ENCODE measurements at places on chromosomes 12 and 14. TPM values are rescaled to one million over a fixed set of nuclear protein-coding genes. Genes with fewer than 3 reads are reported as not detected.

DNA sequence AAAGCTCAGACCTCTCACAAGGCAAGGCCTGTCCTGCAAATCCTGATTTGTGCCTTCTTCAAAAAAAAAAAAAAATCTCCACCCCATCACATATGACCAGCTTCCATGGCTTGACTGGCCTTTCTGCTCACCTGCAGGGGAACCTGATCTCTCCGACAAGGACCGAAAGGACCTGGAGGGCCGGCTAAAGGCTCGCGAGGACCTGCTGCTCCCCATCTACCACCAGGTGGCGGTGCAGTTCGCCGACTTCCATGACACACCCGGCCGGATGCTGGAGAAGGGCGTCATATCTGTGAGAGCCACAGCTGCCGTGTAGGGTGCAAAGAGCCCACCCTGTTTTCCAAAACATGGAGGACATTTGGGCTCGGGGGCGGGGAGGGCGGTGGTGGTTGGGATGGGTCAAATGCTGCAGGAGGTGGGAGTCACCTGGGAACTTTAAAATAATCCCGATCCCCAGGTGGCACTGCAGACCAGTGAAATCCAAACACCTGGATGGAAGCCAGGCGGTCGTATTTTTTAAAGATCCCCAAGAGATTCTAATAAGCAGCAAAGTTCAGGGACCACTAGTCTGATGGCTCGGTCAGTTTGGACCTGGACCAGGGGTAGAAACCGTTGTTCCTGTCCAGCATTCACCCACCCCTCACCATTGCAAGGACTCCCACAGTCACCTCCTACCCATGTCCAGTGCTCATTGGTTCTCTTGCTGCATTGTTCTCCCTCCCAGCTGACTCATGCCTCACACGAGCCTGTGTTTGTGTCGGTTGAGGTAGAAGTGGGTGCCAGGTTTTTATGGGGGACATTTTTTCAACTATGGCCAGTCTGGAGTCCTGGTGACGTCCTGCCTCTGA is 44.8 kb downstream of the FOXN4 start:
- peaks cover 3% of the 10 kb centered on the region for H3K27me3 ChIP-seq
- H3K36me3 ChIP-seq = no peaks in the 10 kb centered on the region
- H3K4me3 ChIP-seq = no peak overlapping the region
- peak; percentile 87 for DNase-seq
- H3K4me1 ChIP-seq = peaks cover 2% of the 10 kb centered on the region
- H3K27ac ChIP-seq = peak overlapping the region; percentile 64

DNA sequence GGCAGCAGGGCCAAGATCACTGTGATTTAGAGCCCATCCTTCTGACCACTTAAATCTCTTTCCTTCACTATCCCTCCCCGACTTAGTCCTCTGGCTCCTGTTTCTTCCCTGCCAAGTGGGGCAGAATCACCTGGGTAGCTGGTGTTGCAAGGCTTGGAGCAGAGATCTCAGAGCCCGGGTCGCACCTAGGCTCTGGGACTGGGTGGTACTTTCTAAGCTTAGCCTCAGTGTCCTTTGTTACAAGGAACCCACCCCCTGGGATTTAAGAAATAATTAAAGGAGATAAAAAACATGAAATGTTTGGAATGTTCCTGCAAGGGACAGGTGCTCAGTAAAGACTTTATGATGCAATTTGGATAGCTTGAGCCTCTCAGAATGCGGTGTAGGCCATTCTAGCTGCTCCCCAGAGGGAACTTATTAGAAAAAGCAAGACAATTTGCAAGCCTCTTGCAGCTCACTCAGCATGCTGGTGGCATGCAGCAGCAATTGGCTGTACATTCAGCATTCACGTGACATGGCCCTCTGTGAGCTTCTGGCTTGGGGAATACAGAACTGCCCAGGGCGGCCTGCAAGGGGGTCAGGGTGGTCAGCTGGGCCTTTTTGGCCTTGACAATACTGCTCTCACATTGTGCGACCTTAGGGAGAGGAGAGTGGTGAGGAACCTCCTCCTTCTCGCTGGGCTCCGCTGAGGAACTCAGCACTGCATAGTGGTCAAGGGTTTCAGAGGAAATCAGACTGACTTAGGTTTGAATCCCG is 16.8 kb downstream of the C14orf132 start:
- peaks cover 10% of the 10 kb centered on the region for H3K27me3 ChIP-seq
- DNase-seq = no peak
- no peaks in the 10 kb centered on the region for H3K4me1 ChIP-seq
- peaks cover 4% of the 10 kb centered on the region for H3K36me3 ChIP-seq
- no peak overlapping the region for H3K4me3 ChIP-seq
- no peak overlapping the region for H3K27ac ChIP-seq

- peaks cover 6% of the 10 kb centered on the region for H3K27me3 ChIP-seq
- peaks cover 7% of the 10 kb centered on the region for H3K4me1 ChIP-seq
- no peak overlapping the region for H3K27ac ChIP-seq
- H3K36me3 ChIP-seq = peaks cover 7% of the 10 kb centered on the region
- H3K4me3 ChIP-seq = no peak overlapping the region
Measured at GRCh38 chr14:72418806-72419205, 475.1 kb downstream of the DPF3 start.

GRCh38 chr14:40074169-40074568 is 641.9 kb upstream of the FBXO33 start:
- H3K4me1 ChIP-seq = no peaks in the 10 kb centered on the region
- no peaks in the 10 kb centered on the region for H3K36me3 ChIP-seq
- DNase-seq = no peak

- peaks cover 12% of the 10 kb centered on the region for H3K4me1 ChIP-seq
- H3K27ac ChIP-seq = no peak overlapping the region
- H3K4me3 ChIP-seq = no peak overlapping the region
- peaks cover 15% of the 10 kb centered on the region for H3K36me3 ChIP-seq
Measured at GRCh38 chr14:75667099-75667765, 6.2 kb downstream of the TTLL5 start.

- peaks cover 4% of the 10 kb centered on the region for H3K36me3 ChIP-seq
- no peak overlapping the region for H3K27ac ChIP-seq
- no peaks in the 10 kb centered on the region for H3K4me1 ChIP-seq
- no peak for DNase-seq
Measured at GRCh38 chr12:7327918-7328317, 24.0 kb downstream of the ACSM4 start.

- H3K36me3 ChIP-seq = no peaks in the 10 kb centered on the region
- no peak overlapping the region for H3K4me3 ChIP-seq
- H3K4me1 ChIP-seq = no peaks in the 10 kb centered on the region
- DNase-seq = no peak
- H3K27me3 ChIP-seq = no peaks in the 10 kb centered on the region
- H3K27ac ChIP-seq = no peak overlapping the region
Measured at GRCh38 chr14:30520536-30520935, 38.4 kb upstream of the G2E3 start.

DNA sequence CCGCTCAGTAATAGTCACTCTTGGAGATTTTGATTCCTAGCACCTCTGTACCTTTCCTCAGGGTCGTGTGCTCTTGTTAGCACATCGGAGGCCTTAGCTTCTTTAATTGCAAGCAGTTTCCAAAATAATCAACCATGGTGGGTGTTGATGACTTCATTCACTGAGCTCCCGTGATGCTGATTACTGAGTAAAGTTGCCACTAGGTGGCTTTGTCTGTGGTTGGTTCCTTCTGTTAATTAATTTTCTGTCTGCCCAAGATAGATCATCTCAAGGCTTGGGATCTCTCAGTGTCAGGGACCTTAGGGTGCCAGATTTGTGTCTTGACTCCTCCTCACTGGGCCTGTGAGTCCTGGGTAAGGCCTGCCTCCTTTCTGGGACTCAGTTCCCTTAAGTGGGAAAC is 54.3 kb downstream of the PTPN11 start:
- H3K27ac ChIP-seq = no peak overlapping the region
- H3K27me3 ChIP-seq = peaks cover under 1% of the 10 kb centered on the region
- no peak overlapping the region for H3K4me3 ChIP-seq
- DNase-seq = no peak
- H3K36me3 ChIP-seq = peaks cover 31% of the 10 kb centered on the region
- peaks cover 4% of the 10 kb centered on the region for H3K4me1 ChIP-seq

GRCh38 chr12:79451365-79451764 is 239.4 kb downstream of the PAWR start:
- H3K36me3 ChIP-seq = no peaks in the 10 kb centered on the region
- H3K4me3 ChIP-seq = no peak overlapping the region
- H3K27ac ChIP-seq = no peak overlapping the region
- peaks cover 2% of the 10 kb centered on the region for H3K27me3 ChIP-seq
- DNase-seq = no peak
- peaks cover 11% of the 10 kb centered on the region for H3K4me1 ChIP-seq

- H3K4me1 ChIP-seq = peaks cover 5% of the 10 kb centered on the region
- no peak for DNase-seq
- H3K36me3 ChIP-seq = no peaks in the 10 kb centered on the region
- no peak overlapping the region for H3K4me3 ChIP-seq
- no peak overlapping the region for H3K27ac ChIP-seq
- no peaks in the 10 kb centered on the region for H3K27me3 ChIP-seq
Measured at GRCh38 chr14:99936738-99937474, 128.3 kb upstream of the EVL start.

DNA sequence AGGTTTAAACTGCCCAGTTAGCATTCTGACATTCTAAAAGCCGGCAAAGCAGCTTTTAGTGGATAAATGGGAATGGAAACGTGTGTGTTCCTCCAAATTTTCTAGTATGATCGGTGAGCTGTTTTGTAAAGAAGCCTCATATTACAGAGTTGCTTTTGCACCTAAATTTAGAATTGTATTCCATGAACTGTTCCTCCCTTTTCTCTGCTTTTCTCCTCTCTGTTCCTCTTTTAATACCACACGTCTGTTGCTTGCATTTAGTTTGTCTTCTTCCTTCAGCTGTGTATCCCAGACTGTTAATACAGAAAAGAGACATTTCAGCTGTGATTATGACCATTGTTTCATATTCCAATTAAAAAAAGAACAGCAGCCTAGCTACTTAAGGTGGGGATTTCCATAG is 10.7 kb downstream of the DYRK2 start:
- peaks cover 26% of the 10 kb centered on the region for H3K4me1 ChIP-seq
- H3K4me3 ChIP-seq = no peak overlapping the region
- peaks cover 28% of the 10 kb centered on the region for H3K36me3 ChIP-seq
- H3K27ac ChIP-seq = no peak overlapping the region
- DNase-seq = no peak

GRCh38 chr14:67919259-67920032 is 99.9 kb downstream of the RAD51B start:
- H3K27ac ChIP-seq = no peak overlapping the region
- H3K4me3 ChIP-seq = no peak overlapping the region
- no peaks in the 10 kb centered on the region for H3K4me1 ChIP-seq
- DNase-seq = no peak
- H3K36me3 ChIP-seq = peaks cover 4% of the 10 kb centered on the region
- peaks cover 5% of the 10 kb centered on the region for H3K27me3 ChIP-seq

OR4L1 gene
- not detected for total RNA-seq

FOXA1 gene
- total RNA-seq = 5.2 TPM

HOXC6 gene
- total RNA-seq = 0.21 TPM

FAM186B gene
- 1.9 TPM for total RNA-seq

OAS1 gene
- total RNA-seq = 0.56 TPM
